ENCODE measurements at places on chromosomes 6 and 20.

- DNase-seq, result no peak
Observed at GRCh38 chr20:46967646-46968045, 73.0 kb downstream of the EYA2 start.

- no peak for DNase-seq
Observed at GRCh38 chr6:2828629-2829028, 13.0 kb downstream of the SERPINB1 start.

GRCh38 chr20:44754554-44754953 is 8.9 kb downstream of the KCNK15 start:
- no peak for DNase-seq

DNA sequence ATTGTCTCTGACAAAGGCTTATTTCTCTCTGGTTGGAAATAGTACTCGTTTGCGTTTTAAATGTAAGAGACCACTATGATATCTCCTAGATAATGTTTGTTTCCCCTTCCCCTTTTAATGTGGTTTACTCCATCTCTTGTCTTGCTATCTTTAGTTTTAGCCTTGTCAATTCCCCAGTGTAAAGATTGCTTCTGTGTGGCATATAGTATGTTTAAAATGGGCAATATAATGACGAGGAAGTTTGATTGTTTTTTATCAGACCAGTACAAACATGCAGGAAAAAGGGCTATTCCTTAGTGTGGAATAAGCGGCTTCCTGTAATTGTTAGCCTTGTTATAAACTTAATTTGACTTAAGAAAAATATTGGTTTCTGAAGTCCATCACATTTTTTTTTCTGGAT is 3.1 kb downstream of the QKI start:
- no peak for DNase-seq

GRCh38 chr6:137044366-137045221 is at the start of gene IL20RA:
TSS of gene IL20RA (minus strand) at chr6:137044965. CDS start at chr6:137044728, 237 bp downstream.
- no peak for DNase-seq

DNA sequence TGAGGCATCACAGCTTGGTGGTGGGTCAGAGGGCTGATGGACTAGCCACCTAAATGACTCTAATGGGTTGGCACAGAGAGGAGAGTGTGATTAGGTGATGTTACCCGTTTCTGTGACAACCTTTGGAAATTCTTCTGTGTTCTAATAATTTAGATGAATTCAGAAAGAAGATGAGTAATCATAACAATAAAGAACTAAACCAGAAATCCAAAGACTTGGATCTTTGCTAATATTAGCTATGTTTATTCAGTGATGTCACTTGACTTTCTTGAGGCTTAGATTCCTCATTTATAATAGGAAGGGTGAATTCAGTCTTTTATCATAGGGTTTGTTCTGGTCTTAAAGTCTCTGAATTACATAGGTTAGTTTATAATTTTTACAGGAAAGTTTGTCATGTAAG is 19.9 kb downstream of the CRYBG1 start:
- DNase-seq, result no peak

- DNase-seq, result no peak
Observed at GRCh38 chr6:48116699-48117645, 6.0 kb upstream of the PTCHD4 start.

DNA sequence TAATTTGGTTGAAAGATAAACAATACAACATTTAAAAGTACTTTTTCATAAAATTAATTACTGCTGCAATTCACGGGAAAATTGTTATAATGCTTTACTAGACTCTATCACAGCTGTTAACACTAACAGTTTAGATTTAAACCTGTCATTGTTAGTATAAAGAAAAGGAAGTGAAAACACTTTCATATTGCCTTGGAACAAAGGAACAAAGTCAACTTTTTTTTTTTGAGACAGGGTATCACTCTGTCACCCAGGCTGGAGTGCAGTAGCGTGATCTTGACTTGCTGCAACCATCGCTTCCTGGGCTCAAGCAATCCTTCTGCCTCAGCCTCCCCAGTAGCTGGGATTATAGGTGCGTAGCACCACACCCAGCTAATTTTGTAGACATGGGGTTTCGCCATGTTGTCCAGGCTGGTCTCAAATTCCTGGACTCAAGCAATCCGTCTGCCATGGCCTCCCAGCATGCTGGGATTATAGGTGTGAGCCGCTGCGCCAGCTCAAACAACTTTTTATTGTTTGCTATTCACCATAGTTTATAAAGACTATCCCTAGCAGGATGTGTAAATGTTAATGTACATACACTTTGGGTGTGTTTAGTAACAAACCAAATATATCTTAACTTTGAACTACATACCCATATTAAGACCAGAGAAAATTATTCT is 22.1 kb downstream of the SLC35A1 start:
- DNase-seq, result no peak

- DNase-seq, result peak; percentile 28
Observed at GRCh38 chr6:25056130-25056529, 120.4 kb upstream of the RIPOR2 start.

- no peak for DNase-seq
Observed at GRCh38 chr20:483815-484644, 21.7 kb upstream of the TBC1D20 start.

GRCh38 chr6:33981861-33982260 is 164.0 kb downstream of the GRM4 start:
- no peak for DNase-seq

DNA sequence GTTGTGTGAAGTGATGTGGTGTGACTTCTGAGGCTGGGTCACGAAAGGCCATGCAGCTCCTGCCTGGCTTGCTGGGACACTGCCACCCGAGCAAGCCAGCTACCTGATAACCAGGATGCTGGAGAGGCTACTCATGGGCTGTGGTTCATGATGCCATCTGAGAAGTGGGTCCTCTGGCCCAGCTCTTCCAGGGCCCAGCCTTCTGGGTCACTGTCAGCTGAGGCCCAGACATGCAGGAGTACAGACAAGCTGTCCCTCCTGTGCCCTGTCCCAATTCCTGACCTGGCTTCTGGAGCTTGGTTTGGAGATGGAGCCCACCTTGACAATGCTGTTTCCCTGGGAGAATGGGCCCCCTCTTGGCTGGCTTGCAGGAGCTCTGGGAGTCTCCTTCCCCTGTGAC is 87.0 kb downstream of the DHX35 start:
- no peak for DNase-seq

DNA sequence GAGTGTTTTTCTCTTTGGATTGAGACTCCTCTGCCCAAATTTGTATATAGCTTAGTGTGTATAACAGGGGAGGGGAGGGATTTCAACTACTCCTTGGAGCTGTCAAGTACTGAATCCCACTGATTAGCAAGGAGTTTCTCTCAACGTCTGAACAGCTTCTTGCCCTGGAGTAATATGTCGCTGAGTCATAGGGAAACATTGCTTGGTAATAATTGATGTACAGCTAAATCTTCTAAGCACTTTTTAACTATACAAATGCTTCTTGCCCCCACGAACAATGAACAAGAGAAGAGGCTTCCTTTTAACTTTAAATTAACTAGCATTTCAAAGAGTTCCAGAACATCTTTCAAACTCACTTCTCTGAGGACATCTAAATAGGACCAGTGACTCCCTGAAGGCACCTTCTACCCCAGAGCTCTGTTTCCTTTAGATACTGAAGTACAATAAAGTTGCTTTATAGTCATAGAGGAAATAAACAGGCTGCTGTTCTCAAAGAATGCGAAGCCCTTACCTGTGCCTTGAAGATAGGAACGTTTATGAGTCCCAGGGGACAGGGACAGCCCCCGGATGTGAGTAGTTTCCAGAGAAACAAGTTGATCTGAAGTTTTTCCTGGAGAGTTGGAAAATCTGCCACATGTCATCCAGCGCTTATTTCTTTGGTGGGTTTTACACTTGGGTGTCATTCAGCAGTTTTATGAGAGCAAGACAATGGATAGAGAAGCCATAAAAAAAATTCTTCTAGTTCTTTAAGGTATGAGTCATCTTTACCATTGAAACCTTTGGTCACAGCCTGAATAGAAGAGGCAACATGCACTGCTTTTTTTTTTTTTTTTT is 462.5 kb upstream of the BTBD3 start:
- DNase-seq, result no peak

DNA sequence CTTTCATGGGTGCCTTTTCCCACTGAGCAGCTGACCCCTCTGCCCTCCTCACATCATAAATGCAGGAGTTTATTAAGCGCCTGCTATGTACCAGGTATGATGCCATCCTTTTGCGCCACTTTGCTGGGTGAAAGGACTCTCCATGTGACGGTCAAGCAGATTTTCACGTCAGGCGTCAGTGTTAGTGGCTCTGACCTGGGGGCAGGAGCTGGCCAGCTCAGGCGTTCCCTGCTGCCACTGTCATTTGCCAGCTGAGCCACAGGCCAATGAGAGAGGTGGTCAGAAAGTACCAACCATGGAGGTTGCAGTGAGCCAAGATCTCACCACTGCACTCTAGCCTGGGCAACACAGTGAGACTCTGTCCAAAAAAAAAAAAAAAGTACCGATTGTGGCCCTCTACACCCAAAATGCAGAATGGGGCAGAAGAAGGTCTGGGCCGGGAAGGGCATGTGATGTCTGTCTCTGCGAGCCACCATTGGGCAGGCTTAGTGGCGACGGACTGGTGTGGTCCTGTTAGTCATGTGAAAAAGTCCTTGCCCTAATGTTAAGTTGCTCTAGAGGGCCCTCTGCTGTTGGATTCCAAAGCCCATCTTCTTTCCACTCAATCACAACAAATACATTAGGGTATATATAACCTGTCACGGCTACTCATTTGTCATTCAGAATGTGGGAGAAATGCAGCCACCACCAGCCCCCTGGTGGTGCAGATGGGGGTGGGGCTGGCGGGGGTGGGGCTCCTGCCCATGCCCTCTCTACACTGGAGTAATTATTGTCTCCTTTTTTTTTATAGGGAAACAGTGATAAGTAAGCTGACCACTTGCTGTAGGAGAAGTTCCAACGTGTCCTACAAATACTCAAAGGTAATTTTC is 18.4 kb upstream of the SLC22A1 start:
- DNase-seq, result no peak

GRCh38 chr6:41626022-41626421 is 12.2 kb upstream of the MDFI start:
- DNase-seq, result no peak

DNA sequence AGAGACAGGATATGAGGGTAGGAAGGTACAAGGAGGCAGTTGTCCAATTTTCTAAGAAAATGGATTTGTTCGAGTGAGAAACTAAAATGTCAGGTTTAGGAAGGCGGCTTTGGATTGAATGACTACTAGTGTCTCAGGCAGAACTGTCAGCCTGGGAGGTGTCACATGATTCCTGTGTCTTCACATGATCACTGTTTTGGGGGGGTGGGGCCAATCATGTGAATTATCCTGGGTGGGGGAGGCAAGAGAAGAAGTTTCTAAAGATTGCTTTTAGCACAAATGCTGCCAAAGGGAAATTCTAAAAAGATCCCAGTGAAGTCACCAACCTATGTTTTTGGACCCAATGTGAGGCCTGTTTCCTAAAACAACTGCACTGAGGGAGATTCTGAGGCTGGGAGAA is 2.3 kb downstream of the SIRPA start:
- DNase-seq, result no peak

DNA sequence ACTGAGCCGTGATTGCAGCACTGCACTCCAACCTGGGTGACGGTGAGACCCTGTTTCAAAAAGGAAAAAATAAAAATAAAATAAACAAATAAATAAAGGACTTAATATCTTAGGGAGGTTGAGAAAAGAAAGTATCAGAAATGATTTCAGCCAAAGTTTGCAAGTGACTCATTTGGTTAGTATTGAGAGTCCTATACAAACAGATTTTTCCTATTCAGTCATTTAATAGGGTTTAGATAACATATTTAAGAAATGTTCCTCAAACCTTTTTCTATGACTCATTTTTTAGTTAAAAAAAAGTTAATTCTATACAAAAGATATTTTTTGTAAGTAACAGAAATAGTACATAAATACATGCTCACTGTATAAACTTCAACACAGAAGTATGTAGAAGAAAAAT is 235.1 kb downstream of the GJA1 start:
- no peak for DNase-seq

- no peak for DNase-seq
Observed at GRCh38 chr6:160226118-160226591, 32.5 kb downstream of the SLC22A2 start.

- DNase-seq, result no peak
Observed at GRCh38 chr6:122751326-122751725, 28.2 kb upstream of the FABP7 start.

DNA sequence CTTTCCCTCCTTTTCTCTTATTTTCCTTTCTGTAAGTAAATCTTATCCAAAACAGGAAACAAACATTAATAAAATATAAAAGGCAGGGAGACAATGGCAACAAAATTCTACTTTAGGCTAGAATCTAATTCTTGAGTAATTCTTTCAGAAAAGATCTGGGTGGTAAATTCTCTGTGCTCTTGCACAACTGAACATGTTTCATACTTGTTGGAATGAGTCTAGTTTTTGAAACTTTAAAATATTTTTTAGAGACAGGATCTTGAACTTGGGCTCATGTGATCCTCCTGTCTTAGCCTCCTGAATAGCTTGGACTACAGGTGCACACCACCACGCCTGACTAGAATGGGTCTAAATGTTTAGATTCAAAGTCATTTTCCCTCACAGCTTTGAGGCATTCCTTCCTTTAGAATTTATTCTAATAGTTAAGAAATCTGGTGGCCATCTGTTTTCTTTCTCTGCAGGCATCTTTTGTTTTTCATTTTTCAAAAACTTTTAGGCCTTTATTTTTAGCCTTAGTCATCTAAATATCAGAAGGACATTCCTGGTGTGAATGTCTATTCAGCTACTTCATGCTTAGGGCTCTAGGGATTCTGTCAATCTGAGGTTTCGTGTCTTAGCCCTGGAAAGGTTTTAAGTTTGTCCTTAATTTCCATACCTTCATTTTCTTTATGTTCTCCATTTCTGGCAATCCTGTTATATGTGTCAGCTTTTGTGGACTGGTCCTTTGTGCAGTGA is 76.5 kb downstream of the CDKAL1 start:
- DNase-seq, result no peak

GRCh38 chr6:151071295-151071694 is 168.5 kb upstream of the AKAP12 start:
- no peak for DNase-seq

GRCh38 chr6:108115598-108116058 is 41.1 kb upstream of the OSTM1 start:
- DNase-seq, result no peak

- no peak for DNase-seq
Observed at GRCh38 chr6:72218125-72218524, 331.8 kb downstream of the RIMS1 start.

- DNase-seq, result no peak
Observed at GRCh38 chr6:134093007-134093573, 40.7 kb upstream of the SLC2A12 start.

- no peak for DNase-seq
Observed at GRCh38 chr6:41371992-41372831, 36.8 kb downstream of the NCR2 start.

DNA sequence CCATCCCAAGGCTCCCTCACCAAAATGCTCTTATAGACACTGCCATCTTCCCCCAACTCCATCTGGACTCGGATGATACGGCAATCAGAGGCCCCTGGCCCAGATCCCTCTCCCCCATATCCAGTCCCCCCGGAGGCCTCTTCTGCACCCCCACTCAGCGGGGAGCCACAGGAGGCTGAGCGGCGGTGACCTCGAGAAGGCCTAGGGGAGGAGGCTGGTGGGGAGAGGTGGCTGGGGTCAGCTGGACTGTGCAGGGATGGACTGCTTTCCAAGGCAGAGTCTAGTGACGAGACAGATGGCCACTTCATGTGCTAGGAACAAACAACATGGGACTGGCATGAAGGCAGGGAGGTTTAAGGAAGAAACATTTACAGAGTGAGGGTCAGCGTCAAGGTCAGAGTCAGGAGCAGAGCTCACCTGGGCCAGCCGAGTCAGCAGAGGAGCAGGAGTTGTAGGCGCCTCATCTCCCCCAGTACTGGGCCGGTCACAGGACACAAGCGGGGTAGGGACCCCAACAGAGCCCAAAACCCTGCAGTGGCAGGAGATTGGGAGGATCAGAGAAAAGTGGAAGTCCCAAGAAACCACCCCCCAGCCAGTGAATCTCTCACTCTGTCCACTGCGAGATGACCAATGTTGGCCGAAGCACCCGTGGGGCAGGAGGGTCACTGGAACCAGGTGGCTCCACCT is 3.7 kb downstream of the PFDN6 start:
- DNase-seq, result no peak
